A549 treated with Hydrocortisone at 1 μM for 4 hours (cell line): ENCODE measurements at places on chromosomes 2 and 18. TPM values are rescaled to one million over a fixed set of nuclear protein-coding genes. Genes with fewer than 3 reads are reported as not detected.

Gene OST4
- 505 to 575 TPM (median 551 TPM) in 5 replicates for total RNA-seq

Gene ALKAL2
- total RNA-seq = not detected in 5 replicates

Gene PDE1A
- 0.13 to 0.81 TPM (median 0.20 TPM) in 5 replicates for total RNA-seq

Gene UGP2
- total RNA-seq = 95.9 to 143 TPM (median 113 TPM) in 5 replicates

Gene LRATD1
- total RNA-seq = 0.05 to 0.10 TPM (median 0.10 TPM) in 5 replicates

Gene FTCDNL1
- 2.5 to 3.8 TPM (median 3.1 TPM) in 5 replicates for total RNA-seq

Gene CRYBA2
- total RNA-seq = not detected in 5 replicates

Gene TXNDC2
- 0.07 to 0.14 TPM (median 0.12 TPM) in 5 replicates for total RNA-seq

Gene UCN
- 0.61 to 2.6 TPM (median 1.7 TPM) in 5 replicates for total RNA-seq

Gene ZNF804A
- not detected in 5 replicates for total RNA-seq

Gene PAIP2B
- 0.22 to 0.31 TPM (median 0.27 TPM) in 5 replicates for total RNA-seq

Gene COX5B
- 206 to 338 TPM (median 315 TPM) in 5 replicates for total RNA-seq

Gene MCM6
- total RNA-seq = 45.2 to 58.5 TPM (median 46.9 TPM) in 5 replicates

Gene RTP5
- total RNA-seq = not detected in 5 replicates

Gene TMEM17
- total RNA-seq = 3.6 to 5.2 TPM (median 4.8 TPM) in 5 replicates

Gene ADNP2
- 10.1 to 13.8 TPM (median 11.6 TPM) in 5 replicates for total RNA-seq

Gene CD8B2
- not detected in 5 replicates for total RNA-seq

Gene IL1F10
- total RNA-seq = not detected in 5 replicates

Gene FZD7
- total RNA-seq = 5.6 to 6.5 TPM (median 6.2 TPM) in 5 replicates

Gene KIF5C
- total RNA-seq = 0.21 to 0.46 TPM (median 0.32 TPM) in 5 replicates

Gene GATA6
- total RNA-seq = 1.4 to 1.7 TPM (median 1.4 TPM) in 5 replicates

Gene COLEC11
- 0.48 to 0.69 TPM (median 0.50 TPM) in 5 replicates for total RNA-seq

Gene CIB4
- 0.16 to 0.40 TPM (median 0.24 TPM) in 3 of 5 replicates, not detected in the others for total RNA-seq

Gene RFTN2
- total RNA-seq = 0.02 TPM in 1 of 5 replicates, not detected in the others

Gene CTLA4
- total RNA-seq = not detected in 5 replicates

Gene MOGAT1
- total RNA-seq = not detected in 5 replicates

Gene LRP1B
- under 0.01 TPM in 1 of 5 replicates, not detected in the others for total RNA-seq

Gene PARD6G
- total RNA-seq = 1.9 to 3.4 TPM (median 2.7 TPM) in 5 replicates

Gene SERPINB10
- not detected in 5 replicates for total RNA-seq

Gene ACVR1C
- total RNA-seq = 0.02 to 0.05 TPM in 2 of 5 replicates, not detected in the others

Gene CD302
- total RNA-seq = 1.9 to 2.5 TPM (median 2.5 TPM) in 5 replicates

Gene RUFY4
- total RNA-seq = 0.09 TPM in 1 of 5 replicates, not detected in the others

Gene HOXD10
- 4.2 to 5.9 TPM (median 5.8 TPM) in 5 replicates for total RNA-seq

Gene UGT1A9
- total RNA-seq = 3.6 to 6.4 TPM (median 4.2 TPM) in 5 replicates

Gene CHRND
- total RNA-seq = not detected in 5 replicates

Gene CD8A
- 0.20 to 0.47 TPM (median 0.32 TPM) in 5 replicates for total RNA-seq

Gene NDUFB3
- total RNA-seq = 126 to 145 TPM (median 134 TPM) in 5 replicates

Gene CAMKMT
- total RNA-seq = 4.6 to 5.7 TPM (median 5.3 TPM) in 5 replicates

Gene NGEF
- total RNA-seq = 12.2 to 18.6 TPM (median 15.8 TPM) in 5 replicates

Gene ALPI
- 0.05 TPM in 2 of 5 replicates, not detected in the others for total RNA-seq

Gene EGR4
- 0.13 to 0.33 TPM (median 0.15 TPM) in 5 replicates for total RNA-seq

Gene FAM110C
- total RNA-seq = 0.08 to 0.30 TPM (median 0.21 TPM) in 5 replicates

Gene REG3A
- total RNA-seq = not detected in 5 replicates

Gene OXER1
- total RNA-seq = not detected in 5 replicates
